Stimulated activated CD8-positive, alpha-beta memory T cell treated with anti-CD3 and anti-CD28 coated beads, Interleukin-4, amount 100 ng/mL, for 1 hour (primary cell): ENCODE measurements at places on chromosomes 6 and 20.

DNA sequence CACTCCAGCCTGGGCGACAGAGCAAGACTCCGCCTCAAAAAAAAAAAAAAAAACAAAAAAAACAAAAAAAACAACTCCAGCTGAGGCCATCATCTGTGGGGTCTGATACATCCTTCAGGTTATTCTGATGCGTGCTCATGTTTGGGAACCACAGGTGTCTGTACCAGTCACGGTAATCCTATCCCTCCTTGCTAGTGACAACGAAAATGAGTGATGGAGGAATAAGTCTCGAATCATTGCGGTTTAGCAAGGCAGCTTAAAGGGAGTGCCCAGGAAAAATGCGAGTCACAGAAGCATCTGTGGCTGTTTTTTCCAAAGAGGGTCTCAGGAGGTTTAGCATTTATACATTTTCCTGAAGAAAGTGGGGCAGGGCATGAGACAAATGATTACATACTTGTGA is 48.8 kb downstream of the MCUR1 start:
- DNase-seq, result no peak

DNA sequence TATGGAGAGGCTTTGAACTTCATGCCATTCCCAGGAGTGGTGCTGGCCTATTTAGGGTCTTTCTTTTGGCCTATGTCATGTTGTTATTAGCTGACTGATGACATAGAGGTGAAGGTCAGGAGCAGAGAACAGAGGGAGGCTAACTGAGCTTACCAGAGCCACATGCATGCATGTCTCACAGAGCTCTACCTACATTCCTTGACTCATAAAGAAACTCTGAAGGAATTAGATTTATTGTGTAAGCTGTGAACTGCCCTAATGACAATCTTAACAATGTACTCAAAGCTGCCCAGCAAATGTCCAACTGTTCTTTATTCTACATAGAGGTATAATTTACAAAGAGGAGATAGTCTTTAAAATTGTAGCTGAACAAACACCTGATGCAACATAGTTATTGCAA is 192.7 kb upstream of the CNR1 start:
- no peak for DNase-seq

DNA sequence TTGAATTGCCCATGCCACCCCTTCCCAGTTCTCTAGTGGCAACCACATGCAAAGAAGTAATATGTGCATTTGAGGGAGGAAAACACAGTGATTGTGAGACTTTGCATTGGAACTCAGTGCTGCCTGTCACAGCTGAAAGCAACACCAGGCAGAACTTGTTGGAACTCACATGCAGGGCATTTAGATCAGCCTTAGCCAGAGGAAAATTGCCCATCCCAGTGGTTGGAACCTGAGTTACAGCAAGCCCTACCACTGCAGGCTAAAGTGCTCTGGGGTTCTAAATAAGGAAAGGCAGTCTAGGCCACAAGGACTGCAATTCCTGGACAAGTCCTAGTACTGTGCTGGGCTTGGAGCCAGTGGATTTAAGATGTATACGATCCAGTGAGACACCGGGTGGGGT is 245.3 kb upstream of the UFL1 start:
- no peak for DNase-seq

DNA sequence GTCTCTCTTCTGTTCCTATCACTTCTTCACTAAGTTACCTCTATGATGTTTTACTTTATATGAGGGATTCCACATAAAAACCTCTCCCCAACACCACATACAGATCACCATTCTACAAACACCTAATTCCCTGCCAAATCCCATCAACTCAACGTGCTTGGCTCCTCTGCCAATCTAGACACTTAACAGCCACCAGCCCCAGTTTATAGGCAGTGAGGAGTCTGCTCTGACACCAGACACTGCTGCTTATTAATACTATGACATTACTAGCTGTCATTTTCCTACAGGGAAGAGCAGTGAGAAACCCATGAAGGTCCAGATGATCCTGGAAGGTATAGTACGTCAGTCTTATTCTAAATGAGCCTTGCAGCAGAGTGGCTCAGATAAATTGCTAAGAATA is 104.3 kb downstream of the CHD6 start:
- DNase-seq, result no peak

- no peak for DNase-seq
Observed at GRCh38 chr6:125245523-125246264, 56.1 kb downstream of the HDDC2 start.

- DNase-seq, result no peak
Observed at GRCh38 chr6:122696079-122696478, 83.4 kb upstream of the FABP7 start.
